ENCODE measurements at places on chromosomes 7 and 10. TPM values are rescaled to one million over a fixed set of nuclear protein-coding genes. Genes with fewer than 3 reads are reported as not detected.

DNA sequence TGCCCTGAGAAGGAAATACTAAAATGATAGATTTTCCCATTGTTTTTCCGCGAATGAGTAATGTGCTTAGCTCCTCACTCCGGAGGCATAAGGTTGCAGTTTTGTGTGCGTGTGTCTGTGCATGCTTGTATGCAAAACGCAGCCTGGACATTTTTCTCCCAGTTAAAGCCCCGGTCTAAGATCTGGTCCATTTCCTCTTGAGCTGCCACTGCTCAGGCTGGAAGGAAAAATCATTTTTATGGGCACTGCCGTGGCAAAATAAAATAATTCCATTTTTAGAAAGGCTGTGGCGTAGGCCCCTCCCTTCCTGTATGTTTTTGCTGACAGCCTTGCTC lies 260.6 kb downstream of the WDR37 start:
- no peak for DNase-seq

DNA sequence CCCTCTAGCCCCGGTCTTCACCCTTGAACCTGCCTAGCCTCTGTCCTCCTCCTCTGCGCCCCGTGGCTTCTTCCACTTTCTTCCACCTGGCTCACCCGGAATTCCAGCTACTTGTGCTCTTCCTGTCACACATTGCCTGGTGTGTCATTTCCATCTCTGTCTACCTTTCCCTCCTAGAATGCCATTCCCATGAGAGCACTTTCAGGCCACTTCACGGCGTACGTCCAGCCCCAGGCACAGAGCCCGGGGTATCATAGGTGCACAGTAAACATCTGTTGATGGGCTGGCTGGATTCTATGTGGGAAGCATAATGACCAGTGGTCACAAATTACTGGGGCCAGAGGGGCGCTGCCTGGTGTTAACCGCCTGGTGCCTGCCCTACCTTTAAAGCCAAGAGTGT lies 161.3 kb downstream of the CUX1 start:
- no peak for DNase-seq

Gene IDI2
- total RNA-seq: not detected

Gene GIMAP1
- 12.3 TPM for total RNA-seq

DNA sequence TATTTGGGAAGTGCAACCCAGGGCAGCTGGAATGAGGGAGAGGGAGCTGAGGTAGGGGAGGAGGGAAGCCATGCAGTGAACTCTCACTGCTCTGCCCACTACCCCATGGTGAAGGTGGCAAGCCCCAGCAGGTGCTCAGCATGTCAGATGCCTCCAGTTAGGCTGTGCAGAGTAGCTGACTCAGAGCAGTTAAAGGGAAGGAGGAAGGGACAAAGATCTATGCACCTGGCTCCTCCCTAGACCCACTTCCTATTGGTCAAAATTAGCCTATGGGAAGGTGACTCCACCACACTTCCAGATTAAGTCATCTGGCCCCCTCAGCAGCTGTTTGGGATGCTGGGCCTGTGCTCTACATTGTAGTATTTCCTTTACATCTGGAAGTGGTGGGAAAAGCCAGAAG lies 125.7 kb upstream of the MTPN start:
- no peak for DNase-seq

GRCh38 chr7:69840248-69840647 lies 242.0 kb downstream of the AUTS2 start:
- no peak for DNase-seq

All from uterus (tissue), 4 donors.